ENCODE measurements at places on chromosomes 7 and 10.

DNA sequence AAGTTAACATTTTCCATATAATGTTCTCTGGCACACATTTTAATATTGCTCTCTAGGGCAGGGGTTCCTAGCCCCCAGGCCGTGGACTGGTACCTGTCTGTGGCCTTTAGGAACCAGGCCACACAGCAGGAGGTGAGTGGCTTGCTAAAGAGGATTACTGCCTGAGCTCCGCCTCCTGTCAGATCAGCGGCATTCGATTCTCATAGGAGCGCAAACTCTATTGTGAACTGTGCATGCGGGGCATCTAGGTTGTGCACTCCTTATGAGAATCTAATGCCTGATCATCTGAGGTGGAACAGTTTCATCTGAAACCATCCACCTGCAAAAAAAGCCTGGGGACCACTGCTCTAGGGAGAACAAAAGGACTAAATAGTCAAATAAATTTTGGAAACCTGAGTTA is 65.7 kb downstream of the EXOC6 start:
- DNase-seq, result no peak

DNA sequence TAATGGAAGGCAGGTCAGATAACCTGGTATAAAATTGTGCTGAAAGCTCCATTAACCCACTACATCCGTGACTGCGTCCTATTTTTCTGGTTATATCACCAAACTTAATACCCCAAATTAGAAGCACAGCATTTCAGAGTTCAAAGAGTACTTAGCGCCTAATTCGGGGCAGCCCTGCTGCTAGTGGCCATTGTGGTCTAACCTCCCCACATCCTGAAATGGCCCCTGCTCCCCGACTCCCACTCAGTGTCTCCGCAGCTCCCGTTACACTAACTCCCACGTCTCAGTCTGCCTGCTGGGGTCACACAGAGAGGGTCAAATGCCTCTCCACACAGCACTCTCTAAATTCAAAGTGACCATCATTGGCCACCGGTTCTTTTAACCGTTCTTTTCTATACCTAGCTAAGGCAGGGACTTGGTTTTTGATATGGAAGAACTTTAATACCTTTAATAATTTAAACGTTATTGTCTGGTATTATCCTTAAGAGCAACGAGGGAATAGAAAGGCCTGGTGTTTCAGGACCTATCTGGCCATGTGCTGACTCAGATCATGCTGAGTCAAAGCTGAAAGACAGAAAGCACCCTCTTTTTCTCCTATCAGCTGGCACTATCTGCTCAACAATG is 117.1 kb downstream of the KMT2E start:
- DNase-seq, result no peak

- DNase-seq, result no peak
Observed at GRCh38 chr7:70387217-70387616, 744.7 kb upstream of the GALNT17 start.

GRCh38 chr10:78316451-78316931 is 282.8 kb downstream of the RPS24 start:
- no peak for DNase-seq

GRCh38 chr10:76721891-76722505 is 915.6 kb downstream of the KCNMA1 start:
- DNase-seq, result no peak

DNA sequence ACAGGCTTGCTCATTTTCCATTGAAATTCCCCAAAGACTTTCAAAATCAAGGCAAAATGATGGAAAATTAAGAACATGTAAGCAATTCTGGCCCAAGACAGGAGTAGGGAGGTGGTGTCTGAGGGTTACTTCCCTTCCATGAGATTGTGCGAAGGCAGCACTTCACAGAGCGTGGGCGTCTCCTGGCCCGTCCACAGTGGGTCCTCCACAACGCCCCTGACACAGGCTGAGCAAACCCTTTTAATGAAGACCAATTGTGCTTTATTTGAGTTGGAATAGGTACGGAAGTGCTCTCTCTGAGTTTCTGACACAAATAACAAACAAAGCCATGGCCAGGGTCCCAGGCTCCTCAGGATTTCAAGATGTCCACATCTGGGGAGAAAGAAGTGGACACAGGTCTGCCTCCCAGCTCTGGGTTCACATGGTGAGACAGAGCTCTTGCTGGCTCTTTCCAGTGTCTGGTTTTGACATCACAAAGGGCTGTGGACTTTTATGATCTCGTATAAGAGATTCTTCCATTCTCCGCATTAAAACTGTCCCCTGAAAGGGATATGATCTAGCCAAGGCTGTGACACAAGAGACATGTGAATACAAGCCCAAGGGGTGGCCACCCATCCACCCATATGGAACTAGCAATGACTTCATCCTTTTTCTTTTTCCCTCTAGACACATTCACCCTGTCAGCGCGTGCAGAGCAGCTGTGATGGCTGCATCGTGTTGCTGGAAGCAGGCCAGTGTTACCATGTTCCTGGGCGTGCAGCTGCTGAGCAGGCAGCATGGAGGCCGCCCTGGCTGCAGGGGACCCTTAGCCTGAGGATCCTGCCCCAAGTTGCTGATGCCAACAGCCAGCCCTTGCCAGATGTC is 145.6 kb downstream of the ADAM12 start:
- no peak for DNase-seq

- DNase-seq, result no peak
Observed at GRCh38 chr7:129188892-129189660, 643 bp downstream of the SMO start.

DNA sequence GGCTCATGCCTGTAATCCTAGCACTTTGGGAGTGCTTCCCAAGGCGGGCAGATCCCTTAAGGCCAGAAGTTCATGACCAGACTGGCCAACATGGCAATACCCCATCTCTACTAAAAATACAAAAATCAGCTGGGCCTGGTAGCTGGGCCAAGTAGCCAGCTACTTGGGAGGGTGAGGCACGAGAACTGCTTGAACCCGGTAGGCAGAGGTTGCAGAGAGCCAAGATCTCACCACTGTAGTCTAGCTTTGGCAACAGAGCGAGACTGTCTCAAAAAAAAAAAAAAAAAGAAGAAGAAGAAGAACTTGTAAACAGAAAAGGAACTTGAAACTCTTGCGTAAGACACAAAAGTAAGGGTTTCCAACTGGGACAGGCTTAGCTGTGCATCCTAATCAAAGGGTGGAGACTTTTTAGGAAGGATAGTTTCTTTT is 5.6 kb upstream of the IFIT2 start:
- DNase-seq, result no peak

DNA sequence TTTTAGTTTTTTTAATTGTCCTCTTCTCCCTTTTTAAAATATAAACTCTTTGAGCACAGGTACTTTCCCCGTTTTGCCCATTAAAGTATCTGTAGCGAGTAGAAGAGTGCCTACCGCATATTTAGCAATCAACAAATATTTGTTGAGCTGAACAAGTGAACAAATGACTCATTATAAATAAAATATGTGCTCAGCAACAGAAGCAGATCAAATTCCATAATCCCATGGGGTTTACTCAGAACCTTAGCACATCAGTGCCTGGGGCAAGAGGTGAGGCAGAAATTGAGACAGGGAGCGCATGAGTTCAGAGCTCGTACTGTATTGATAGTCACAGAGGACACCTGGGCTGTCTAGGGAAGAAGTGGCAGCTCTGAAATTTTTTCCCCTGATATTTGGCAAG is 161.0 kb downstream of the SEM1 start:
- no peak for DNase-seq

DNA sequence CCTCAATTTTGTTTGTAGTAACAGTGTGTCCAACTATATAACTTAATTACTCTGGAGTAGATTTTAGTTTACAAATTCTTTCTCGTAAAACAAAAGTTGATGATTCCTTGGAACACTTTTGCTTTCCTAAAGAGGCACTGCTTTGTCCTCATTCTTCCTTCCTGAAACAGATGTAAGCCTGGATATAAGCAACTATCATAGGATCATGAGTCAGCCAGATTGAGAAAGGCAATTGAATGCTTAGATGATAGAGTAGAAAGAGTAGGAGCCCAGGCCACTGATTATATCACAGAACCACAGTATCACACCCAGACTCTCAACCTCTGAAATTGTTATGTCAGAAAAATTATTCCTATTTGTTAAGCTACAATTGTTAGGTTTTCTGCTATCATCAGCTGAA is 69.9 kb downstream of the TMEM106B start:
- no peak for DNase-seq

DNA sequence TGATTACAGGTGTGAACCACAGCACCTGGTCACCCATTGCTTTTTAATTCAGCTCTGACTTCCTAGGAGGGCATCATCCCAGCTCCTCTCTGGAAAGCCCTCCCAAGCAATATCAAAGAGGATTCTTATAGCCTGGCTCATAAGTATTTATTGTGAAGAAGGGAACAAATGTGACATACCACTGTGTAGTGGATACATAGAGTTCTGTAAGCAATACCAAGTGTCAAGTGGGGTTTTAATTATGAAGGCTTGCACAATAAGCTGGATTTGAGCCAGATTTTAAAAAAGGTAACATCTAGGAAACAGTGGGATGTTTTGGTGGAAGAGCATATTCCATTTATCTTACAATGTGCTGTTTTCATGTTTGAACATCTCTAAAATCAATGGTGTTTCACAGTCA is 19.0 kb upstream of the PRTFDC1 start:
- DNase-seq, result no peak

DNA sequence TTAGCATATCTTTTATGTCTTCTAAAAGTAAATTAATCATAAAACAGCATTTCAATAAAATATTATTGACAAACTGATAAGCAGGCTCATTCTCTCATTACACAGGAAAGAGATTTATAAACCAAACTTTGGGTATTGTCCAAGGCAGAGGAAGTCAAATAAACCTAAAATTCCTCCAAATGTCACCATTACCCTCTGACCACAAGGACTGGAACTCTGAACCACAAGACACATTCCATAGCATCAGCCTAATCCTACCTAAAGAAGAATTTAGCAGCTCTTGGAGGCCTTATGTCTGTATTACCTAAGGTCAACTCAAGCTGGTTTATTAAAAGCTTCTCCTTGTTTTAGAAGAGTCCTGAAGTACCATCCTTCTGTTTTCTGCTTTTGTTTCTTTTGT is 82.4 kb upstream of the SLC13A1 start:
- no peak for DNase-seq
